Posterior cingulate gyrus (tissue), 11 donors: ENCODE measurements at places on chromosomes 12 and 14.
A peak's percentile ranks its signal among the peaks of the same experiment; 100 is the strongest.

- no peak for DNase-seq
Measured at GRCh38 chr12:48285751-48286650, 64.7 kb downstream of the ZNF641 start.

GRCh38 chr12:102232446-102232845, 34.8 kb upstream of the PMCH start:
- DNase-seq: no peak

DNA sequence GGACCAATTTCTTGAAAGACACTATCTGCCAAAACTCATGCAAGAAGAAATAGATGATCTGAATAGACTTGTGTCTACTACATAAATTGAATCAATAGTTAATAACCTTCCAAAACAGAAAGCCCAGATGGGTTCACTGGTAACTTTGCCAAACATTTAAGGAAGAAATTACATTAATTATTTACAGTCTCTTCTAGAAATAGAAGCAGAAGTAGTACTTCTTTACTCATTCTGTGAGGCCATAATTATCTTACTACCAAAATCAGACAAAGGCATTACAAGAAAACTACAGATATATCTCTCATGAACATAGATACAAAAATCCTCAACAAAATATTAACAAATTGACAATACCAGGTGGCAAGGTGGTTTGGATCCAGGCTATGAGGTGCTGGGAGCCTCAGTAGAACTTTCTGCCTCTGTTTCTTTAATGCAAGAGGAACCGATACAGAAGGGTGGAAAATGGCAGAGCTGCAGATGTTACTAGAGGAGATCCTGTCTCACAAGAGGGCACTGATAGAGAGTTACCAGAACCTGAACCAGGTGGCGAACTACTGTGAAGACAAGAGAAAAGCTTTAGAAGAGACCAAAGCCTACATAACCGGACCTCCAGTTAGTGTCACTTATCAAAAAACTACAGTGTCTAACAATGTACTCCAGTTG, 33.7 kb upstream of the KTN1 start:
- DNase-seq: no peak

- DNase-seq: no peak
Measured at GRCh38 chr12:114448618-114448933, 42.6 kb upstream of the TBX5 start.

DNA sequence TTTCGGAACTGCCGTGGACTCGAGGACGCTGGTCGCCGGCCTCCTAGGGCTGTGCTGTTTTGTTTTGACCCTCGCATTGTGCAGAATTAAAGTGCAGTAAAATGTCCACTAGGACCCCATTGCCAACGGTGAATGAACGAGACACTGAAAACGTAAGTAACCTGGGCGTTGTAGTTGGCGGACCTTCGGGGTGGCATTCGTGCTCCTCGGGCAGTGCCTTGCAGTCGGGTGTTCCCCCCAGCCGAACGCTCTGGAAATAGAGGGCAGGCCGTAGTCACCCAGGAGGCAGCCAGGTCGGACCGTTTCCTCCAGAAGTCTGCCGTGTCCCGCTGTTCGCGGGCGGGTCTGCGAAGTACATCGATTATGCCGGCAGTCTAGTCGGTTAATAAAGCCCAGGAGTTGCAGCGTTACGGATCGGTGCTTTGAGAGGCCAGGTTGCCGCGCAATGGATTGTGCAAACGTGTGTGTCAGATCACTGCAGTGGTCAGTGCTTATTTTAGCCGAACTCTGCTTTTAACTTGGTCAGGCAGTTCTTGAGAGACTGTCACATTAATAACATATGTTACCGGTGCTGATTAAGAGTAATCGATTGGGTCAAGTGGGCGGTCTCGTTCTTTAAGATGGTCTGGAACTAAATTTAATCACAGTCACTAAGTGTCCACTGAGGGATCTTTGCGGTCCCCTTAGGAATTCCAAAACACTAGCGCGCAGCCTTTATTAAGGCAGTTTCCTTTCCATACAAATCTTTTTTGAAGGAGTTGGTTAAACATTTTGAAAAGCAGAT, 906 bp downstream of the MARK3 start:
- DNase-seq: peak; percentile 8

DNA sequence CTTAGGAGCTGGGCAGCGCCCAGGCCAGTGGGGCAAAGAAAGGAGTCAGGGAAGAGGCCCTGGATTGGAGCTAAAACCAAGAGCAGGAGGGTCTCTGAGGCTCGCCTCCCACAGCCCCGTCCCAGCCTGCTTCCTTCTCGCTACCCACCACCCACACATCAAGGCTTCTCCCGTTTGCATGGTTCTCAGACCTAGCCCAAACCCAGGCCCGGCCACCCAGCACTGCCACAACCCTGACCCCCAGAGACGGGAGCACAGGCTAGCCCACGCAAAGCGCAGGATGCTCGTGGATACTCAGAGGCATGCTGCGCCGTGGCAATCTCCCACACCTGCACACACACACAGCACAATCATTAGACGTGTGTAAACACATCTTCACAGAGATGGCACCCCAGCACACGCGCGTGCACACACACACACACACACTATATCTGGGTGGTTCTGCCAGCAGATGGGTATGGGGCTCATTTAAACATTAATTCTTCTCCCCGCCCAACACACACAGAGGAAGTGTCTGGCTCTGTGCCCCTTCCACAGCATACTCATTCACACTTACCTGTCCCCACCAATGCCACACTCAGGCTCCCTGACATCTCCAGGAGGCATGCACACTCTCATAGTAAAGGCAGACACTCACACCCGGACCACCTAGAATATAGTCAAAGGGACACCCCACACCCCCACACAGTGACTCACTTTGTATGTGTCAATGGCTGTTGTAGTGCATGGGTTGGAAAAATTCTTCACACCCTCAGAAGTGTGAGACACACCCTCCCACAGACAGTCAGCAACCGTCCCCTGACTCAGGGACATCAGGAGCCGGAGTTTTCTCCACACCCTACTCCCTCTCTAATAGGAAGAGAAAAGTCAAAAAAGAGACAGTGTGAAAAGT, 1.1 kb downstream of the CARMIL3 start:
- peak; percentile 43 for DNase-seq

DNA sequence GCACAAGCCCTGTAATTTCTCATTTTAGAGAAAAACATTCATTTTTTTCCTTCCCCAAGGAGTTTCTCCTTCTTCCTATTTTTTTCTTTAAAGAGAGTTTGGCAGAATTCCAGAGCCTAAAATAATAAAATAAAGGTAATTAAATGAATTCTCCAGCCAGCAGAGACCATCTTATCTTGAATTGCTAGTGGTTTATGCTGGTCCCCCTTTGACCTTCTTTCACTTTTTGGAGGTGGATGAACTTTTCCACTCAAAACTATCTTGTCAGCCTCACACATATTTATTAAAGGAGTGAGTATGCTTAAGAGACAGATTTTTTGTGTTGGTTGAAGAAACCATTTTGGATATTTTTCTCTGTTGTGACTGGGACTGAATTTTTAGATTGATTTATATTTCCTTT, 47.6 kb downstream of the ADIPOR2 start:
- no peak for DNase-seq

DNA sequence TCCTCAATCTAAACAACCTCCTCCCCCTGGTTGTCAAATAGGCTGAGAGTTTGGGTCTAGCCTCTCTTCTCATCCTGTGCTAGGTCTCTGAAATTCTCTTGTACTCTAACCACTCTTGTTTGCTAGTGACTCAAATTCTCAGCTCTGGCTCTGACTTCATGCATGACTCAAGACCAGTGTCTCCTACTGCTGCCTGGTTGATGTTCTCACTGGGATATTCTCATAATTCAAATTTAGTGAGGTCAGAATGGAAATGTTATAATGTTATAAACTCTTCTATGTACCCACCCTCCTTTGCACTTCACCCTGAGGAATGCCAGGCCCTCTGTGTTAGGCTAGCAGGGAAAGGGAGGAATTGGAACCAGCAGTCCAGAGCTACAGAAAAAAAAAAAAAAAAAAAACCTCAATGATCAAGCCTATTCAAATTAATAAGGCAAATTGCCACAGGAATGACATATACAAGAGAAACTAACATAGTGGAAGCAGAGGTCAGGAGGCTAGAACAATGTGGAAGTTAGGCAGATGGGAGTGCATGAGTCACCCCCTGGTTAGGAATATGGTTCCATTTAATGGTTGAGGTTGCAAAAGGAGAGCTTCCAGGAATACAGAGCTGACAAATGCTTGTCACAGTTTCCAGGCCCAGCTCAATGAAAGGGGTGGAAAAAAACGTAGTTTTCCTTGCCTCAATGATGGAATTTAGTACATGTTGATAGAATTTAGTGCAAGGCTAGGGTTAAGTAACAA, 459.5 kb downstream of the RMST start:
- no peak for DNase-seq

- no peak for DNase-seq
Measured at GRCh38 chr12:49887091-49887490, 16.6 kb downstream of the FAIM2 start.

DNA sequence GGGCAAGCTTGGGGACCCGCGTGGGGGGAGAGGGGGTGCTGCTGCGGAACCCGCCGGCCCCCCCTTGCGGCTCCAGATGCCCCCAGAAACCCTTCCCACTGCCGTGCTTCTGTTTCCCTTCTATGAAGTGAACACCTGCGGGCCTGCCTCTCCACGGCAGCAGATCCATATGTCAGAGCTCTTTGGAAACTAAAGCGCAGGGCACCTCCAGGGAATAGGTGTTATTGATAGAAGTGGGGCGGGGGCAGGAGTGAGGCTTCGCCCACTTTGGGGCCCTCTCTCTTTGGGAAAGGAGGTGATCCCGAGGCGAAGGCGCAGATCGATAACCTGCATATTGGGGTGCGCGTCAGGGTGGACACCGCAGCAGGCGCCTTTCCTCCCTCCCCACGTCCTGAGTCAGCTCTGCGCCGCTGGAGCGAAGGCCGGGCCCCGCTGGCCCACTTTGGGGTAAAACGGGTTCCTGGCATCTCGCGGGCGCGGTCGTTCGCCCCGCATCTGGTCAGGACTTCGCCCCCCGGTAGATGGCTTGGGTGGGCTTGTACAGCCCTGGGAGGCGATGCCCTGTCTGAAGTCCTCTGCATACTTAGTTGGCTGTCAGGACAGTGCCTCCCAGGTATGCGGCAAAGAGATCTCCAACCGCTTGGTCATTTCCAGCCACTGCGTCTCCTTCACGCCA, 524 bp downstream of the KMT5A start:
- DNase-seq: no peak

- peak; percentile 69 for DNase-seq
Measured at GRCh38 chr12:2265461-2266167, 212.8 kb downstream of the CACNA1C start.

DNA sequence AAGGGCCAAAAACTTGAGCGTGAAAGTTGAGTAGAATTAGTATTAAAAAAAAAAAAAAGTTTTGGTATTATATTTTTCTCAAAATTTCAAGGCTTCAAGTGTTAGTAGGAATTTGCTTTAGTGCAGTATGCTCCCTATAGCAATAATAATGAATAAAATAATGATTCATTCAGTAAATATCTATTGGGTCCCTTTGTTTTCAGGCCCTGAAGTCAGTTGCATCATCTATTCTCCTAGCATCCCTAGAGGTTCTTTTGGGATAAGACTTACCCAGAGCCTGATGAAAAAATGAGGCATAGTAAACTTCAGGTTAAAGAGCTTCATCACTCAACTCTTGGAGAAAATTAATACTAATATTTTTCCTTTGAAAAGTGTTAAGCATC, 1.1 kb downstream of the KMT5A start:
- DNase-seq: no peak

DNA sequence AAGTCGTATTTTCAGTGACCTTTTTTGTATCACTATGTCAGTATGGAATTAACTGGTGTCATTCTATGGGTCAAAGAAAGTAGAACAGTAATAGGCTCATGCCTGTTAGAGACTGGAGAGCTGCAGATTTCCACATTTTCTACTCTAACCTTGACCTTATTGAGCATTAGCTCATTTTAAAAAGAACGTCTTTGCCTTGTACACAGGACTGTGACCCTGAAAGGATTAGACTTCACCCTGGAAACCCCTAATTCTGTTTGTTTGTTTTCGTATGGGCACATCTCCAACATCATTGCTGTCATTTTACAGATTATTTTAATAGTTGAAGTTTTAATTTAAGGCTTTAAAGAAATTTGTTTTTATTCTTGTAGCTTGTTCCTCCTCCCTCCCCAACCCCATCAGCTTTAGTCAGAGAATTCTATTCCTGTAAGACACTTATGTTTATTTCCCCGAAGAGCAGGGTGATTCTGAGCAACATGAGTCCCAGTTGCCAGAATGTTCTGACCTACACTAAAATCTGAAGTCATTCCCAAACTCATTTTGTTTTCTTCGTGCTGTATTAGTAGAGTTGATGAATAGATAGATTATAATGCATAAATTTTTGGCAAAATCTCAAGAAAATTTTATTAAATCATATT, 451.3 kb downstream of the FOXG1 start:
- no peak for DNase-seq

GRCh38 chr14:74324931-74325361, 22.2 kb upstream of the ABCD4 start:
- no peak for DNase-seq
